ENCODE measurements at places on chromosomes 2 and 18.
A peak's percentile ranks its signal among the peaks of the same experiment; 100 is the strongest.

DNA sequence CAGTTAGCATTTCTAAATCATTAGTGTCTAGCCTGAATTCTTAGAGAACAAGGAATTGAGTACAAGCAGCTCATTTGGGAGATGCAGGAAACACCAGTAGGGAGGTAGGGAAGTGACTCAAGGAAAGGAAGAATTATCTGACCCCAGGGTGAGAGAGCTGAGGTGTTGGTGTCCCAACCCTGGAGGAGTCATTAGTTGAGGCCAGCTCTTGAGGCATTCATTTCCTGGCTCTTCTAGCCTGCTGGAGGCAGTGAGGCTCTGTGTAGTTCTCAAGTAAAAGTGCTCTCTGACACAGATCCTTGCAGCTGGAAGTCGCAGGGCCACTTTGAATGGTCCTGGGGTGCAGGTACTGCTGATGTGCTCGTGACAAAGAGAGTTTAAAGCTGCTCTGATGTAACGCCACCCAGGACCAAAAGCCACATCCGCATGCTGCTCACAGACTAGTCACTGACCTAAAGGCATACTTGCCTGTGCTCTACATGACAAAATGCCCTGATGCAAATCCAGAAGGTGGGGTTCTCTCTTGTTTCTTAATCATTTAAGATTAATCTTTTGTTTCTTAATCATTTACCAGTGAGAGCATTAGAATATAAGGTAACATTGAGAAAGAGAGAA, 299.5 kb upstream of the LYPD1 start:
- DNase-seq: no peak

DNA sequence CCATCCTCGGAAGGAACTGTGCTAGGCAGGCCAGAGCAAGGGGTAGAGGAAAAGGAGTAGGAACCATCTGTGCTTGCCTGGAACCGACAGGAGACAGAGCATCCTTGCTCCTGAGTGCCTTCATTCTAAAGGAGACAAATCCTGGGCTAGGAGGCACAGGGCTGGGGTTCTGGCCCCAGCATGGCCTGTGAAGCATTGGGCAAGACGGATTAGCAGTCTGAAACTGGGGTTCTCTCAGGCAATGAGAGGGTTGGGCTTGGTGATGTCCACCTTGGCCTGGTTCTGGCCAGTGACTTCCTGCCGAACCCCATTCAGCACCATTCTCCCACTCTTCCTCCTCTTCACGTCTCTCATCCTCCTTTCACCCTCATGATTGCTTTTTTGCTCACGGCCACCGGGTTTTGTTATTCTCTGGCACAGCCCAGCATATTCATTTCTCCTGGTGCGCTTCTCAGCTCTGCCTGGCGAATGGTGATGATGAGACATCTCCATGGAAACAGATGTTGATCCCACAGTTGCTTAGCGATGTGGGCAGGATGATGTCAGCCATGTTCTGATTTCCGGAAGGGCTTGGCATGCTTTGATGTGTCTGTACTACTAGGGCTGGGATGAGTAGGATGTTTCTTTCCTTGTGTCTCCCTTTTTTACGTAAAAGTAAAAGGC, 127.7 kb downstream of the CAPN13 start:
- DNase-seq: peak; percentile 77

DNA sequence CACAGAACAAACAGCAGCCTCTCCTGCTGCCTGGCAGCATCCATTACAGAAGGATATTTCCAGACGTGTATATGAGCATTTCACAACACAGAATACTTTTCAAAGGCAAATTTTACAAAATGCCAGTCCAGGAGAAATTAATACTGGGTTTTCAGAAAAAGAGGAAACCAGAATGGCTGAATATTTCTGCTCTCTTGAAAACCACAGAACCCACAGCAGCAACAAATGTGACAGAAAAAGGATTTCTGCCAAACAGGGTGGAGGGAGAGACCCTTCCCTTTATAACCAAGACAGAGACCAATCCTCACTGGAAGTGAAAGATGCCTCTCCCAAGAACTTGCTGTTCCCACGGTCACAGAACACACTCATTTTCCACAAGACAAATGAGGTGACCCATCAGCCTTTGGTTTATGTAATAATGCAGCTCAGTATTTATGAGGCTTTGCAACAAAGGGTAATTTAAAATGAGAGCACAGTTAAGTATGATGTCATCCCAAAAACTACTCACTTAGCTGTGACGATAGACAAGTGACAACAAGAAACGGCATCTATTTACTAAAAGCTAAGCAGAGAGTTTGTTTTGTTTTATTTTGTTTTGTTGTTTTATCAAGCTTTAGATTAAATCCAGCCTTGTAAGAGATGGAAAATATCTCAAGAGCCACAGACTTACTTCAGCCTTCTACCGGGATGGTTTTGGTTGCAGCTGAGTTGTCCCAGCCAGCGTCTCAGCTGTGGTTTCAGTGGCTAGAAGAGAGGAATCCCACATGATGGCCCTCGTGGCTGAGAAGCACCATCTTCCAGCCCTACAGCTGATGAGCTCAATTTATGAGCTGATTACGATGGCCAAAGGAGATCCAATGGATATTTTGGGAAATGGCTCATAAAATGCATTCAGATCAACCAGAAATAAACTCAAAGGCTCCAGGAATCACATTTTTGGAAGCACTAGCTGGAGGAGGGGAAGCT, 249.3 kb upstream of the AGAP1 start:
- peak; percentile 42 for DNase-seq

- DNase-seq: peak; percentile 6
These were observed 45.7 kb upstream of the CUL3 start for GRCh38 chr2:224630659-224631550.

DNA sequence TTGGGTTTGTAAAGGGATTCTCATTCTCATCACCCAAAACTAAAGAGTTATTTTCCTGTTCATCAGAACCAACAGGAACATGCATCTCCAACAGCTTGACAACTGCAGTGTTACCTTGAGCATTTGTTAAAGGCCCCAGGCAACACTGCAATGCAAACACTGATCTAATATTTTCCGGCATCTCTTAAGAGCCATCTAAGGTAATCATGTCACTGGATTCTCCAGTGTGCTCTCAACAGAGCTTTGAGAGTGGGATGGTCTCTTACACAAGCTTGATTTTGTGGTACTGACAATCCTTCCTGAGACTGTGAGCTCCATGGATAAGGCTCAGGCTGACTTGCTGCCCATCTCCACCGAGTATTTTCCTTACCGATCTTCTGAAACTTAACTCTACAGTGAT, 90.5 kb upstream of the ITGB6 start:
- DNase-seq: no peak

- no peak for DNase-seq
These were observed 37.1 kb upstream of the FEZ2 start for GRCh38 chr2:36634981-36635597.

DNA sequence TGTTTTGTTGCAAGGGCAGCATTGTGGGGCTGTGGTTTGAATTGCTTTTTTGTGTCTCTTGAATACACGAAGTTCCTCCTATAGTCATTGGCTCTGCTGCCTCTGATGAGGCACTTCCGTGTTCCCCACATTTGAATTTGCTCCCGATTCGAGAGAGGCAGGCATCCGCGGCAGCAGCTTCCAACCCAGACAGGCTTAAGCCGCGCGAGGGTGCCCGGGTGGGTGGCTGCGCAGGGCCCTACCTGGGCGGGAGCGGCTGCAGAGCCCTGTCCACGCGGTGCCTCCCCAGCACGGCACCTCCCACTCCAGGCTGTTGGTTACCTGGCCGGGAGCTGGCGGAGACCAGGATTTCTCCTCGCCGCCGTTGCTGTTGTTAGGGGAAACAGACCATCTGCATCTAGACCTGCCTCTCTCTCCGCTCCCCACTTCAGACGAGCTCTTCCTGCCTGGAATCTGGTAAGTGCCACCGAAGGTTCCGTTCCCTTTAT, 151.3 kb downstream of the NEDD4L start:
- DNase-seq: no peak

DNA sequence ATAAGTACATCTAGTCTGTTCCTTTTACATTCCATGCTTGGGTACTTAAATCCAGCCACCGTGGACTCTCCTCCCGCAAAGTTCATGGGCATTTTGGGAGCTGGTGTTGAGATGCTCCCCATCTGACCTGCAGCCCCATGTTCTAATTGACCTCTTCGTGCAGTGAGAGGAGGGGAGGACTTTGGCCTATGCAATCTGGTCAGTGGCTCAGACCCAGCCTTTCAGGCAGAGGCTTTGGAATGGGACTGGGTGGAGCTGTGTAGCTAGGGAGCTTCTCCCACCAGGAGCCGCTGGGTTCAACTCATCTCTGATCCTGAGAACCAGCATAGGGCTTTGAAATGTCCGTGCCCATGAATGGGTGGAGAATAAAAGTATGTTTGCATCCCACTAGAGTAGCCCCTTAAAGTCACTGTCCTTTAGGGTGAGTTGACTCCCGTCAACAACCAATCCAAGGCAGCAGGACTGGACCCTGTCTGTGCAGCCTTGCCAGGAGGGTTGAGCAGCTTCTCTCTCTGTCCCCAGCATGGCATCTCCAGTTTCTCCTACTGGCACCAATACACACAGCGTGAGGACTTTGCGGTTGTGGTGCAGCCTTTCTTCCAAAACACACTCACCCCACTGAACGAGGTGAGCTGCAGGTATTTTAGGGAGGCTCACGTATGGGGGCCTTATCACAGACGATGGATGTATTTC, 120.0 kb upstream of the PPP1CB start:
- no peak for DNase-seq

GRCh38 chr2:229118927-229119326, 152.2 kb downstream of the PID1 start:
- DNase-seq: no peak

Data from fibroblast of mammary gland (primary cell).